Stimulated activated CD8-positive, alpha-beta memory T cell treated with anti-CD3 and anti-CD28 coated beads, Interleukin-4, amount 100 ng/mL, for 1 hour (primary cell): ENCODE measurements at places on chromosomes 4 and X.

DNA sequence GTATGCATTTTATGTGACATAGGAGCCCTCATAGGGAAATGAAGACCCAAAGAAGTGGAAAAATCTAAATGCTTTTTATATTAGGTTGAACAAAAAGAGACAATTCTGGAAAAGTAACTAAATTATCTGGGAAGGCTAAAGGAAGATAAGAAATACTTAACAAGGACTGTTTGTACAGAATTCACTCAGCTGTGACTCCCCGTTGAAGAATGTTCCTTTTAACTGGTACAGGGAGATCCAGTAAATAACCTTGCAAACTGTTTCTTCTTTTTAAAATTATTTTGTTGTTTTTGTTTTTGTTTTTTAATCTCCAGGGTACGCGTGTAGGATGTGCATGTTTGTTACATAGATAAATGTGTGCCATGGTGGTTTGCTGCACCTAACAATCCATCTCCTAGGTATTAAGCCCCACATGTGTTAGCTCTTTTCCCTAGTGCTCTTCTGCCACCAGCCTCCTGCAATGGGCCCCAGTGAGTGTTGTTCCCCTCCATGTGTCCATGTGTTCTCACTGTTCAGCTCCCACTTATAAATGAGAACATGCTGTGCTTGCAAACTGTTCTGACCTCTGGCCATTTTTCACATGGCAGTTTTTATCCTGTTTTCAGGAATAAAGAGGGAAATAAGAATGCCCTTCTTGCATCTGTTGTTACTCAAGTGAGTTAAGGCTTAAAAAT is 81.7 kb downstream of the PWWP3B start:
- DNase-seq = no peak

- DNase-seq = no peak
These were observed 96.5 kb downstream of the CHRDL1 start for GRCh38 chrX:110699109-110699508.

GRCh38 chr4:23422878-23423277 is 467.0 kb downstream of the PPARGC1A start:
- no peak for DNase-seq

DNA sequence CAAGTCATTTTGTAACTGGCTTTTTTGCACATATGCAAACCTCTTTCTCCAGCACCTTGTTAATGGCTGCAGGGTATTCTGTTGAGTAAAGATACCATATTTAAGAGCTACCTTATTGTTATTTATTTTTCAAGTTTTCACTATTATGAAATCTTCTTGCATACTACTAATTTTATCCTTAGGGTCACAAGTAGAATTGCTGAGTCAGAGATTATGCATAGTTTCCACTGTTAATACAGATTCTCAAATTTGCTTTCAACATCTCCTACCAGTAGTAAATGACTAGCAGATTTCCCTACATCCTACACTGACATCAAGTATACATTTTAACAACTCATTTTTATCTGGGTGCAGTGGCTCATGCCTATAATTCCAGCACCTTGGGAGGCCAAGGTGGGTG is 112.6 kb downstream of the RELL1 start:
- no peak for DNase-seq

GRCh38 chrX:639151-639550 is 8.6 kb downstream of the SHOX start:
- DNase-seq = no peak

- DNase-seq = no peak
These were observed 84.1 kb downstream of the IRF2 start for GRCh38 chr4:184389978-184390900.

DNA sequence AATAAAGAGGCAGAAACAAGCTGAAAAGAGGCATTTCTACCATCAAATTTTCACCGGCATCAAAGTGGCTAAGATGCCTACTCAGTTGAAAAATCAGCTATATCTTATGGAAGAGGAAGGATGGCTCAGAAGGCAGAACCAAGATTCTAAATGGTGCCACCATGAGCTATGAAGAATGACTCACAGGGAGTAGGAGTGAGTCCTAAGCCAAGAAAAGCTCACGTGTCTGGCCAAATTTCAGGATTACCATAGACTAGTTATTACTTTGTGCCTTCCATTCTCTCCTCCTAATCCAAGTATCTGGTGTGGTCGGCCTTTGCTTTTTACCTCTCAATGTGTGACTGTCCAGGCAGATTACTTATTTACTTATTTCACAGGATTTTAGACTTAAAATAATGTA is 54.8 kb downstream of the BMP3 start:
- no peak for DNase-seq

GRCh38 chr4:95155759-95156451 is 392.9 kb downstream of the UNC5C start:
- DNase-seq = no peak

- DNase-seq = no peak
These were observed 4.2 kb downstream of the LETM1 start for GRCh38 chr4:1851575-1852410.

- no peak for DNase-seq
These were observed 866.5 kb upstream of the PRKX start for GRCh38 chrX:4579999-4580398.

- DNase-seq = no peak
These were observed 84.2 kb downstream of the CNOT6L start for GRCh38 chr4:77734928-77735327.

DNA sequence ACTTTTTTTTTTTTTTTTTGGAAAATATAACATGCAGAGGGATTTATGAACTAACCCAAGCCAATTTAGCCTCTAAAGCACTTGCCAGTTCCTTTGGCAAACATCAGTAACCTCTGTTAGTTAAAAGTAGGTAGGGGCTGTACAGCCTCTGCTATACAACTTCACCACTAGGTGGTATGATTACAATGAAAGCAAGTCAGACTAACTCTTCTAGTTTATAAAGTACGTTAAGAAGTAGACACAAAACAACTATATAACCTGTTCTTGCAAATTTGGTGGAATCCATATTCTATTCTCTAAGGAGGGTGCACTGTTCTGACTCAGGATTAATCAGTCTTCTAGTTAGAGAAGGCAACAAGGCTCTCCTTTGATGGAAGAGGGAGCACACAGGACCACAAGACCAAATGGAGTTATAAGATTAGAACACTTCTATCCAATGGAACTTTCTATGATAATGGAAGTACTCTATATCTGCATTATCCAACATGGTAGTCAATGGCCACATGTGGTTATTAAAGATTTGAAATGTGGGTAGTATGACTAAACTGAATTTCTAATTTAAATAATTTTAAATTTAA is 12.8 kb downstream of the AIMP1 start:
- no peak for DNase-seq

DNA sequence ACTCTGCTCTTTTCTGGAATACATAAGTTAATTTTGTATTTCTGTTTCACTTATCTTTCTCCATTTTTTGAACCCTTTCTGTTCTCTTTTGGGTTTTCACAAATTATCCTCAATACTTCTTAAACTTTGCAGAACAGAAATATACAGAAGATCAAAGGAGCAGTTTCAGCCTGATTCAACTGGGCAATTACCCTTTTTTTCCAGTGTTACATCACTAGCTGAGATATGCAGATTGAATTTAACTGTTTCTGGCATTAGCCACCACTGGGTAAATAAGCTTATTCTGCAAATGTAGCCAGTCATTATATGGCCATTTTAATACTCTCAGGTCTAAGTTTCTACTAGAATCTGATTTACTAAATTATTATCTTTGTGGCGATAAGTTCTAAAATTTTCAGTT is 66.9 kb upstream of the GRID2 start:
- DNase-seq = no peak

DNA sequence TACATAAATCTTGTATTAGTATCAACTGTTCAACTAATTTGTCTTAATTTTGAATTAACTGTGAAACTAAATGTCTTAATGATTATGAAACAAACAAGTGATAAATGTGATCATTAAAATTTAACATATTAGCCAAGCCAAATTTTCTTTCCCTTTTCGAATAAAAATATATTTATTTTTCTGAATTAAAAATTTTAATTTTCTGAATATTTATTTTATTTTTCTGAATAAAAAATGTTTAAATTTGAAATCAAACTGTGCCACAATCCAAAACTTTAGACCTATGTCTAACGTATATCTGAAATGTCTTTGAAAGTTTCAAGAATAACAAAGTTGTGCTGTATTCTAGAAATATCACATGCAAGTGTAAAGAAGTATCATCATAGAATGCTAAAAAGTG is 4.7 kb downstream of the GABRA2 start:
- DNase-seq = no peak

GRCh38 chr4:153518001-153518400 is 51.8 kb downstream of the TMEM131L start:
- no peak for DNase-seq

DNA sequence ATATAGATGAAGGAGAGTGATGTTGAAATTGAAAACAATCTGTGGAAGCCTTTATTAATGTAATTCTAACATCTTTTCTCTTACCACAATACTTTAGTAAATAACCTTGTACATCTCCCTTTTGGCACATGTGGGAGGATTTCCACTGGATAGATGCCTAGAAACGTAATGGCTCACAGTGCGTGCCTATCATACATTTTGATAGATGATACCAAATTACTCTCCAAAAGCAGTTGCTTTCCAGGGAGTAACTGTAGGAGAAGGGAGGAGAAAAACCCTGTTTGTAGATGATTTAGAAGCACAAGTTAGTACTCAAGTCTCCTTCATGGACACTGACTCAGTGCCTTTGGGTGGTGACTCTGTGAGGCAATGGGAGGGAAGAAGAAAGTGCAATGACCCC is 476.3 kb downstream of the CCSER1 start:
- DNase-seq = no peak

DNA sequence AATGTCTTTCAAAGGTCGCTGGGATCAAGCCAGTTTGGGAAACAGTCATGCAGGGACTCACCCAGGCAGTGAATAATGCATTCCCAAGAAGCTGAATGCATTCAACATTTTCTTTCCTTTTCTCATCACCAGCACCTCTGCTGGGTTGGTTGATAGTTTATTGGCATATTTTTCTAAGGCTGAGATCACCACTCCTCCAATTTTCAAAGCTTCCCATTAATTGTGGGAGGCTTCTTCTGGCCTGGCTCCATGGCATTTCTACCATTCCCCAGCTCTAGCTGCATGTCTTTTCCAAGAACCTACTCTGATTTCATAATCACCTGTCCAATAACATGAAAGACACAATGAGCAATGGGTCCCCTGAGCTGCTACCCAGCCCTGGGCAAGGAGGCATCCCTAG is 35.8 kb downstream of the CHRDL1 start:
- no peak for DNase-seq

GRCh38 chr4:48538358-48538757 is 48.3 kb downstream of the ZAR1 start:
- no peak for DNase-seq

DNA sequence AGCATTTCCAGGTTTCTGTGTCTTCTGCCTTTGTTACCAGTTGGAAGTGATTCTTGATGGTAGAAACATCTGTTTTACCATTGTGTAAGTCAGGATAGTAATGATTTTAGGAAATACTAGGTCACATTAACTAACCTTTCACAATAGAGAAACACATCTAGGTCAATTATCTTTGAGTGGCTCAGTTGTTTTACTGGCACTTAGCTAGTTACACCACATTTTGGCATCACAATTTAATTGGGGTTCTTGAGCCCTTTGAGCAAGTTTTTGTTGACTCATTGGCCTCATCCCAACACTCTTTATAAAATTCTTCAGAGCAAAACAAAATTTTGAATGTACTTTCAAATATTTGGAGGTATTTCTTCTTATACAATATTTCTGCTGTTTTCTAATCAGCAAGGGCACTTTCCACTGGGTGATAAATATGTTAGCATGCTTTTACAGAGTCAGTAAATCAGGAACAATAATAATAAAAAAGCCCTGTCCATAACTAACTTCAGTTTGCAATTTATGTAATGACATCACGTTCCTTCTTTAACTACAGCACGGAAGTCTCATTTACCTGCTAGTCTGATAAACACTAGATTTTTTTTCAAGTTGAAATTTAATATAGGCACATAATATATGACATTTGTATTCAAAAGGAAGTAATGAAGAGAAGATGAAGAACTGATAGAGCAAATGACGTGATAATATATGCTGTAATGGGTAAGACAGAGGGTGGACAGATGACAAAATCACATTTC is 64.8 kb upstream of the GK2 start:
- DNase-seq = no peak

DNA sequence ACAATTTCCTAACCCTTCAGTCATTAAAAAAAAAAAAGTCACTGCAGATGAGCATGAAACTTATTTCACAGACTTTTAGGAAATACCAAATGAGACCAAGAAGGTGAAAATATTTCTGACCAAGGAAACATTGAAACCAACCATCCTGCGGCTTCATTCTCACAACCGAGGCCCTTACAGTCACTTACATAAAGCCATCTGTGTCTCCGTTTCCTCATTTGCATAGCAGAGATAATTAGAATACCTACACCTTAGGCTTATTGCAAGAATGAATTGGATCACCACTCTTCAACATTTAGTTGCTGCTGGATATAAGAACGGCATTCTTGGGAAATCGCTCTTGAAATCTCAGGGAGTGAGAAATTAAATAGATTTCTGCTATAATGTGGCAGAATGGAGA is 356.2 kb downstream of the HS3ST1 start:
- DNase-seq = no peak

- DNase-seq = no peak
These were observed 276.1 kb downstream of the NR3C2 start for GRCh38 chr4:148166132-148166591.

GRCh38 chr4:153021276-153021675 is 85.2 kb downstream of the FHDC1 start:
- DNase-seq = no peak
